ENCODE measurements at places on chromosomes 1 and 21.

- DNase-seq, result no peak
Observed at GRCh38 chr1:119879510-119880434, 16.5 kb downstream of the ADAM30 start.

GRCh38 chr1:248703674-248704073, 1.1 kb upstream of the OR14I1 start:
- no peak for DNase-seq

DNA sequence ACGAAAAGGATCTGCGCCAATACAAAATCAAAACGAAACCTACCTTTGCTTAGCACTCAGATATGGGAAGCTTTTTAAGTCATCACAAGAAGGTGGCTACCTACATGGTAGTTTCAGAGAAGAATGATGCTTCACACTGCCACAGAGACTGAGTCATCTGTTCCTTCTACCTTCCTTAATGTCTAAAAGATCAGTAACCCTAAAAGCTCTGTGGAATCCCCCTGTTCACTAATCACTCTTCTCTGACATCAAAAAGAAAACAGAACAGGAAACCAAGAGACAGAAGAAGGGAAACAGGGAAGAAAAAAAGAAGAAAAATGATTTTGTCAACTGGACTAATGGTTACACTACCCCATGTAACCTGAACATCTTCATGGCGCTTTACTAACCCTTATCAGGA, 177.2 kb downstream of the SMYD3 start:
- DNase-seq, result no peak

DNA sequence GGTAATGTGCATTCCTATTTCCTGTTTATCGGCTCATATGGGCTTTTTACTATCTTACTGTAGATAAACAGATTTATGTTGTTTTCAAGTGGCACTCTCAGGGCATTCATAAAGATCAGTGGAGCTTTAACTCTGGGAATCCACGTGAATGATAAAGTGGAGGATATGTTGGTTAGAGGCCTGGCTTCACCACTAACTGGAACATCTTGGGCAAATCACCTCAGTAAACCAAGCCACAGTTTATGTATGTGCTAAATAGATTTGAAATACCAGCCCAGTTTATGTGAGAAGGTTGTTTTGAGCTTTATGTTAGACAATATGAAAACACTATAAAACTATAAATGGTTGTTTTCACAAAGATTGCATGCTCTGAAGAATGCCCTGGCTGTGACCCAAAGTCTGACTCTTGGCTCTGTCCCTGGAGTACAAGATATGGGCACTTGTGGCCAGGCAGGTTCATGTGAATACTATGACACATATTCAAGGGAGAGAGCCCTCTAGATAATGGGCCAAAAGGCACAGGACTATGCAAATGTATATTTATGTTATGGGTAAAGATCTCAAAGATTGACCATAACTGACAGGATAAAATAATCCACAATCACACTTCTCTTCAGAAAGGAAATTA, 36.7 kb downstream of the FAM163A start:
- DNase-seq, result no peak

DNA sequence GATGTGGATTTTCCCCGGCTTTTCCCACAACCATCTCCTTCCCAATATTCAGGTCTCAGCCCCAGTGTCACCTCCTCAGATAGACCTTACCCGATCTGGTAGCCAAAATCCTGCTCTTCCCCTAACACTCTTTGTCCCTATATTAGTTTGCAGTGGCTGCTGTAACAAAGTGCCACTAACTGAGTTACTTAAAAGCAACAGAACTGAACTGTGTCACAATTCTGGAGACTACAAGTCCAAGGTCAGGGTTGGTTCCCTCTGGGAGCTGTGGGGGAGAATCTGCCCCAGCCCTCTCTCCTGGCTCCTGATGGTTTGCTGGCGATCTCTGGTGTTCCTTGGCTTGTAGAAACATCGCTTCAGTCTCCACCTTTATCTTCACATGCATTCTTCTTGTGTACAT, 64.0 kb downstream of the NENF start:
- DNase-seq, result no peak

DNA sequence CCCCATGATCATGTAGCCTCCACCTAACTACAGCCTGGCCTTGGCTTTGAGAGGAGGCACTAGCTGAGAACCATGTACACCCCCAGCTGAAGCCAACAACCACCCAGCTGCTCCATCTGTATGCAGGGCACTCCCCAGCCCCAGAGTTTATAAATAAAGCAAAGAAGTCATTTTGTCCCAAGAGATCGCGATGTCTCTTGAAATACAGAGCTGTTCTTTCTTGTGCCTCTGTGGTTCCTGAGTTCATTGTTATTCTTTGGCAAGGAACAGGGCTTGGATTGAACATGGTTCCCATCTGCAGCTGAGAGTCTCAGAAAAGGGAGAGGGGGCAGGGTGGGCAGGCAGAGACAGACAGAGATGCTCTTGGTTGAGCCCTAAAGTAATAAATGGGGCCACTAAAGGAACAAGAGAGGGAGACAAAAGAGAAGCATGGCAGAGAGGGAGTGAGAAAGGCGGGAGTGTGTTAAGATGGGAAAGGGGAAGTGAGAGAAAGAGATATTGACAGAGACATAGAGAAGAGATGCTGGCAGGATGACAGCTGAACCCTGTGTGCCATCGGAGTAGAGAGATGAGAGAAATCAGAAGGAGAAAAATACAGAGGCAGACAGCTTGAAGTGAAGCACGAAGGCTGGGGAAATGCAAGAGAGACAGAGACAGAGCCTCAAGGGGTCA, 63.3 kb downstream of the TNR start:
- DNase-seq, result no peak

GRCh38 chr1:220067269-220068204, 21.2 kb upstream of the EPRS1 start:
- DNase-seq, result no peak

- DNase-seq, result no peak
Observed at GRCh38 chr1:17933971-17934370, 173.6 kb upstream of the IGSF21 start.

GRCh38 chr21:38220270-38220737, 36.5 kb upstream of the KCNJ15 start:
- no peak for DNase-seq

All from CD4-positive, alpha-beta T cell treated with Interleukin-6 at 100 ng/mL for 8 hours (primary cell).